ENCODE measurements at places on chromosomes 7 and 10. TPM values are rescaled to one million over a fixed set of nuclear protein-coding genes. Genes with fewer than 3 reads are reported as not detected.

Gene HKDC1
- total RNA-seq = 2.9 TPM

Gene CYP2C19
- total RNA-seq = not detected

Gene AGMO
- 1.2 TPM for total RNA-seq

Gene BMPER
- total RNA-seq = 9.7 TPM

Gene TMEM26
- total RNA-seq = 6.5 TPM

- DNase-seq = no peak
These were observed 135.2 kb upstream of the PODXL start for GRCh38 chr7:131691454-131692130.

- DNase-seq = no peak
These were observed 132.3 kb downstream of the HGF start for GRCh38 chr7:81637534-81637933.

- DNase-seq = peak; percentile 8
These were observed 13.5 kb downstream of the ATP6V0E2 start for GRCh38 chr7:149887311-149887710.

DNA sequence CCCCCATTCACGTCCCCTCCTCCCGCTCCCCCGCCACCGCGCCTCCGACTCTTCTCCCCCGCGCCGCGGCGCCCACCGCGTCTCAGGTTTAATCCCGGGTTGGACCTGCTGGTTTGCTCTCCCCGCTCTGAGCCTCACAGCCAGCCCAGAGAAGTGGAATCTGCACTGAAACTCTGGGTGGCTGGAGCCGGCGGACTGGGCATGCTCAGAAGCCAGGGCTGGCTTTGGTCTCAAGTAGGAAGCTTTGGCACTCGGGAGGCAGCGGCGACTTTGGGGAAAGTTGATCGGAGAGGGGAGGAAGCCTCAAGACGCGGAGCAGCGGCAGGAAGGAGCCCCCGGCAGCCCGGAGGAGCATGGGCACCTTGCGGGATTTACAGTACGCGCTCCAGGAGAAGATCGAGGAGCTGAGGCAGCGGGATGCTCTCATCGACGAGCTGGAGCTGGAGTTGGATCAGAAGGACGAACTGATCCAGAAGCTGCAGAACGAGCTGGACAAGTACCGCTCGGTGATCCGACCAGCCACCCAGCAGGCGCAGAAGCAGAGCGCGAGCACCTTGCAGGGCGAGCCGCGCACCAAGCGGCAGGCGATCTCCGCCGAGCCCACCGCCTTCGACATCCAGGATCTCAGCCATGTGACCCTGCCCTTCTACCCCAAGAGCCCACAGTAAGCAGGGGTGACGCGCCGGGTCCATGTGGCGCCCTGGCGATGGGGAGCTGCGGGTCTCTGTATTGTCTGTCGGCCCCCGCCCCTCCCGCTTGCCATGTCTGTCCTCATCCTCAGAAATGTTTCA, at the start of gene PRKG1:
Gene PRKG1, plus strand, starts transcription at position 250 of the 791 bp plus-strand sequence.
- peak; percentile 96 for DNase-seq

GRCh38 chr10:60281792-60282353, 107.8 kb downstream of the ANK3 start:
- no peak for DNase-seq

DNA sequence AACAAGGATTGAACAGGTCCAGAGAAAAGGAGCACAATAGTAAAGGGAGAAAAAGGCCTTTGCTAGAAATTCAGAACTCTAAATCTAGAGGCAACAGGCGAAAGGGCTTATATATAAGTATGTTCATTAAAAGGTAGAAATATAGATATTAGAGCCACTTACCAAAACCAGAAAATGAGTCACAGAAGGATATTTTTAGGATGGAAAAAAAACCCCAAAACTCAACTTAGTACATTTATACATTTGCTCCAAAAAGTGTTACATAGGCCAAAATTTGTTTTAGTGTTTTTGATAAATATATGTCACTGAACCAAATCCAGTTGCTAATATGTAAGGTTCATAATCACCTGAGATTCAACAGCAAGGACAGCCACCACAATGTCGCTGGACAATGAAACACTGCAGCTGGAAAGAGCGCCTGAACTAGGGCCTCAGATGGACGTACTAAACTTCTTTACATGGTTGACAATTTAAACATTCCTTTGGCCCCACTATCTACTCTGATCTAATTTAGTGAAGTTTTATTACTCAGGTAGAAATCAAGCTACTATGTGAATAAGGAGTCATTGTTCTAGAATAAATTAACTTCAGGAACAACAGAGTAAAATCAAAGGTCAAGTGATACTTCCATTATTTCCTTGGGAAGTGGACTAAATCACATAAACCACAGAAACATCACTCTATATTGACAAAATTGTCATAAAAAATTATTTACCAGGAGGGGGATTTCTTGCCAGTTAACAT, 10.9 kb downstream of the FAM3C start:
- DNase-seq = no peak

DNA sequence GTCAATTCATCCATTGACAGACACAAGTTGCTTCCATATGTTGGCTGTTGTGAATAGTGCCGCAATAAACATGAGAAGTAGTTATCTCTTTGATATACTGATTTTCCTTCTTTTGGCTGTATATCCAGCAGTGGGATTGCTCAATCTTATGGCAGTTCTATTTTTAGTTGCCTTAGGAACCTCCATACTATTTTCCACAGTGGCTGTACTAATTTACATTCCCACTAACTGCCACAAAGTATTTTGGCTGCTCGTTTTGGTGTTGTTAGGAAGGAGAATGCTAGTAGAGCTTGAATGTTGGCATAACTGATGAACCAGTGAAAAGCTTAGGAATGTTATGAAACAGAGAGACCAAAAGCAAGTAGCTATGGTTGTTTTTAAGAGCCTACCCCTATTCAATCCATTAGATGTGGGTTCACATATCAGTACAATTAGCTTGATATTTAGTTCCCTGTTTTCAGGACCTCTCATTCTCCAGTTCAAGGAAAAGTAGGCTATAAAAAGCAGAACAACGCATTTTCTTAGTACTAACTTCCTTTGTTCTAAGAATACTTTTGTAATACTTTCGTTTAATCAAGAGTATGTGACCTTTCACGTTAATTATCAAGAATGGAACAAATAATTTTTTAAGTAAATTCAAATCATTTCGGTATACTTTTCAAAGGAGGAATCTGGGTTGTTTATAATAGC, 100.3 kb downstream of the FAS start:
- DNase-seq = no peak

Measured in osteoblast (primary cell).